ENCODE measurements at places on chromosomes 2 and 18. TPM values are rescaled to one million over a fixed set of nuclear protein-coding genes. Genes with fewer than 3 reads are reported as not detected.

ZBTB7C gene
- 0.27 TPM for total RNA-seq

CAPN13 gene
- total RNA-seq, result 0.12 TPM

MERTK gene
- total RNA-seq, result 3.0 TPM

NAT8 gene
- not detected for total RNA-seq

SLC19A3 gene
- 2.3 TPM for total RNA-seq

COLEC12 gene
- total RNA-seq, result 0.06 TPM

TRIP12 gene
- total RNA-seq, result 70.1 TPM

SMAD4 gene
- 57.1 TPM for total RNA-seq

NPPC gene
- 0.42 TPM for total RNA-seq

DSG2 gene
- total RNA-seq, result 59.6 TPM

TMBIM1 gene
- 127 TPM for total RNA-seq

CHRNG gene
- total RNA-seq, result not detected

MAPRE3 gene
- 11.4 TPM for total RNA-seq

MRPS5 gene
- 73.3 TPM for total RNA-seq

ANKRD30B gene
- not detected for total RNA-seq

VIT gene
- total RNA-seq, result not detected

CLEC4F gene
- not detected for total RNA-seq

SCYGR6 gene
- total RNA-seq, result not detected

ACMSD gene
- total RNA-seq, result not detected

BIRC6 gene
- 26.4 TPM for total RNA-seq

EFHD1 gene
- total RNA-seq, result 4.7 TPM

UPP2 gene
- total RNA-seq, result not detected

GCG gene
- total RNA-seq, result not detected

FNDC4 gene
- 4.5 TPM for total RNA-seq

CDH7 gene
- not detected for total RNA-seq

CFAP221 gene
- total RNA-seq, result 0.14 TPM

DAW1 gene
- 2.1 TPM for total RNA-seq

LHCGR gene
- total RNA-seq, result not detected

IL1RL2 gene
- not detected for total RNA-seq
